ENCODE measurements at places on chromosomes 7 and 10. TPM values are rescaled to one million over a fixed set of nuclear protein-coding genes. Genes with fewer than 3 reads are reported as not detected.

TWIST1 gene
- total RNA-seq = 2.8 TPM

CYP2W1 gene
- 0.05 TPM for total RNA-seq

LBX1 gene
- total RNA-seq = not detected

HTR5A gene
- not detected for total RNA-seq

GHRHR gene
- not detected for total RNA-seq

RET gene
- 0.50 TPM for total RNA-seq

PRKAR2B gene
- 2.4 TPM for total RNA-seq

MYO1G gene
- 0.33 TPM for total RNA-seq

HABP2 gene
- 0.14 TPM for total RNA-seq

All from A549 treated with dexamethasone at 1 μM for 4 hours (cell line).